ENCODE measurements at places on chromosomes 2 and 18.

- no peak for DNase-seq
Measured at GRCh38 chr2:197614532-197614931, 60.9 kb downstream of the RFTN2 start.

DNA sequence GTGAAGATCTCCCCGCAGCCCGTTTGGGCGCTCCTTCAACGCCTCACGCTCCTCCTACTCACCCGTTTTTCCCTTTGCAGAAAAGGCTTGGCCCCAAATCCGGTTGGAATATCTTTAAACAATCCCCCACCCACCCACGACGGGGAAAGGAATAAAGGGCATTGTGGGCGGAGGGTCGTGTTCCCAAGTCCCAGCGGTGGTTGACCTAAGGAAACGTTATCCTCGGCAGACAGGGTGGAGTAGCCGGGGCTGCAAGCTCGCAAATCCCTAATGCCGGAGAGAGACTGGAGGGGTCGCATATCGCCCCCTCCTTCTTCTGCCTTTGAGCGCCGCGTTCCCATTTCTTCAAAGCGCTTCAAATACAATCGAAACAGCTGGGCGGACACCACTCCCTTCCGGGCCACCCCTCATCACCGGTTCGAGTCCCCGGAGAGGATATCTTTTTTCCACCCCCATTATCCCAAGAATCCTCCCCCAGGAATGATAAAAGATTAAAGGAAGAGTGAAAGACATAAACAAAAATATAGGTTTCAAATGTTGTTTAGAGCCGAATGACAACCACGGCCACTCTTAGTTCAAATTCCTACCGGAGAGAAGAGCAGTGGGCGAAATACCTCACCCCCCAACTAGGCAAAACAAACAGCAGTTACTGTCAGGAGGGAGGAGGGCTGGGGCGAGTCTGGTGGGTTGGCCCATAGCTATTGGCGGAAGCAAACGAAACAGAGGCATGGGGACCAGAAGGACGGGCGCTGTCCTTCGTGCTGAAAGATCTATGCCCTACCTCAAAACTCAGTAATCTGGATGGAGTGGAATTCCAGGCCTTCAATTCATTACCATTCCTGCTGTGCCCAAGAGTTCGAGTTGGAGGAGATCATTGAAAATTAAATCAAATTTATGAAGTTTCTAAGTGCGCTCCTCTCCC lies 2.8 kb upstream of the GAD1 start:
- DNase-seq = peak; percentile 69

DNA sequence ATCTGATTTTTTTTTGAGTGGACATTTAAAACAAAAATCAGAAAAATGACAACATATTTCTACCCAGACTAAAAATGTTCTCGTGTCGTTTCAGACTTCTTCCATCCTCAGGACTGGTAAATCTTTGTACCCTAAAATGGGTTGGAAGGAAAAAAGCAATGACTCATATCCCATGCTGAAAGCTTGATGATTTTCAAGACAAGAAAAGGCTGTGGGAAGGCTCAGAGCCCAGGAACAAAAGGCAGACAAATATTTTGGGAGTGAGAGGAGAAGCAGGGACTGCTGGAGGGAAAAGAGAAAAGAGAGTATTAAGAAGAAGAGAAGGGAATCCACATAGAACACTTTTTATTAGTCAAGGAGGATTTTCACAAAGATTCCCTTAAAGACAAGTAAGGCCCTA lies 77.1 kb upstream of the CTAGE1 start:
- peak; percentile 88 for DNase-seq

GRCh38 chr2:171470129-171470528 lies 36.1 kb downstream of the DCAF17 start:
- DNase-seq = no peak

GRCh38 chr2:86764661-86765309 lies 25.9 kb downstream of the CD8A start:
- peak; percentile 39 for DNase-seq

Data from fibroblast of skin of scalp (primary cell).